ENCODE measurements at places on chromosomes 11 and 22.
A peak's percentile ranks its signal among the peaks of the same experiment; 100 is the strongest.

GRCh38 chr11:1196516-1197391 is 26.1 kb upstream of the MUC5B start:
- DNase-seq = no peak

DNA sequence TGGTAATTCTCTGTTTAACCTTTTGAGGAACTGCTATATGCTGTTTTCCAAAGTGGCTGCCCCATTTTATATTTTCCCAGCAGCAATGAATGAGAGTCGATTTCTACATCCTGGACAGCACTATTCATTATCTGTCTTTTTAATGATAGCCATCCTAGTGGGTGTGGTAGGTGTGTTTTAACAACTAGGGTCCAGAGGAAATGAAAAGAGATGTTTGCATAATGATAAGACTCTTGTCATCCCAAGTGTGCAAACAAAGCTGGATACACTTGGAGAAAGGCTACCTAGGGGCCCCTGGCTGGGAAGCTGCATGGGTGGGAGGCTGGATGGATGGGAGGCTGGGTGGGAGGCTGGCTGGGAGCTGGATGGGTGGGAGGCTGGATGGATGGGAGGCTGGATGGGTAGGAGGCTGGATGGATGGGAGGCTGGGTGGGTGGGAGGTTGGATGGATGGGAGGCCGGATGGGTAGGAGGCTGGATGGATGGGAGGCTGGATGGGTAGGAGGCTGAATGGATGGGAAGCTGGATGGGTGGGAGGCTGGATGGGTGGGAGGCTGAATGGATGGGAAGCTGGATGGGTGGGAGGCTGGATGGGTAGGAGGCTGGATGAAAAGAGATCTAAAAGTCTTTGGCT is 158.0 kb downstream of the DSCAML1 start:
- no peak for DNase-seq

- no peak for DNase-seq
Observed at GRCh38 chr22:44586351-44586990, 88.4 kb upstream of the RTL6 start.

GRCh38 chr11:88051396-88051795 is 123.8 kb downstream of the RAB38 start:
- DNase-seq = peak; percentile 41

DNA sequence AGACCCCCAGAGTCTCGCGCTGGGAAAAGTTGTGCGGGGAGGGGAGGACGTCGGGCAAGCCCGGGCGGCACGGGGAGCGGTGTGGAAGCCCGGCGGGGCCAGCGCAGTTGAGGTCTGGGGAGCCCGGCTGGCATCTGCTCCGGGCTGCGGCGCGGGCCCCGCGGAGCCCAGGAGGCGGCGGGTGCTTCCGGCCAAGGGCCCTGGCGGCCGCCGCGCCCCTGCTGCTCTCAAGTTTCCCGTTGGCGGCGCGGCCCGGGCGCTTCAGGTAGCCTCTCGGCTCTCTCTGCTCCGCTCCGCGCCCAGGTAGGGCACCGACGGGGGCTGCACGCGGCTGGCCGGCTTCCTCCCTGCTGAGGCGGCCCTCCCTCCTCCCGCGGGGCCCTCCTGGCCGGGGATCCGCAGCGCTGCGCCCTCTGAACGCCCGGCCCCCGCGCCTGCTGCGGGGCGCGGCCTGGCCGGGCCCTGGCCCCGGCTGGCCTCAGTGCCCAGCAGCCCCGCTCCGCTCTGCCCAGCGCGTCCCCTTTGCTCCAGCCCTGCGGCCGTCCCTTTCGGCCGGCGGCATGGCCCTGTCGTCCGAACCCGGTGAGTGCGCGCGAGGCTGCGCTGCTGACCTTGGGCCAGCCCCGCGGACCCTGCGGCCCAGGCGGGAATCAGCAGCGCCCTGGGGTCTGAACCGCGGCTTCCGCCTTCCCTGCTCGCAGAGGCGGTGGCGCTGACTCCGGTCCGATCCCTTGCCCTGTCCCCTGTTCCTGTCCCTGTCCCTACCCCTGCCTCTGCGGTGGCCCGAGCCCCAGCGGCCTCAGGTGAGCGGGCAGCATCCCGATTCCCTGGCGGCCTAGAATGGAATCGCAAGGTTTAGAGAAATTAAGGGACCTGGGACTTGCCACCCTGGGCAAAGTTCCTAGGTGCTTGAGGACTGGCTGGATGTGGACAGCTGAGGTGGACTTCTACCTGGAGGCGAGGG is 4.3 kb upstream of the AMPD3 start:
- DNase-seq = peak; percentile 41

GRCh38 chr11:61919705-61920631 is 2.6 kb upstream of the RAB3IL1 start:
- DNase-seq = no peak

GRCh38 chr11:113110046-113110445 is 148.8 kb downstream of the NCAM1 start:
- no peak for DNase-seq

GRCh38 chr11:34214961-34215805 is 109.8 kb downstream of the NAT10 start:
- DNase-seq = no peak

DNA sequence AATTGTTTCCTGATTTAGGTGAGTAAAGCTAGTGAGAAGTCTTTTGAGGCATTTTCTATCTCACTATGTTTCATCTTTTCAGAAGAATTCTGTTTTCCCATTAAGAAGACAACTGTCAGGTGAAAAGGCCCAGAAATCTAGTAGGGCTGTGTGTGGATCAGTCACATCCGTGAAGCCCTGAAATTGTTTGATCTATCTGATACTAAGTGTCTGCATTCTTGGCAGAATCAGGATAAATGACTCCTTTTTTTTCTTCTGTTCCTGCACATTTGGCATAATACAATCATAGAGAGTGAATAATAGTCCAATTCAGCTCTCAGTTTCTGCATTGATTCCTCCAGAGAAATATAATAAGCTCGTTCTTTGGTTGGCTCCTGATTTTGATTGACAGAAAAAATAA is 208.3 kb downstream of the NAV2 start:
- no peak for DNase-seq

GRCh38 chr11:93655581-93656255 is 5.8 kb upstream of the CEP295 start:
- no peak for DNase-seq

DNA sequence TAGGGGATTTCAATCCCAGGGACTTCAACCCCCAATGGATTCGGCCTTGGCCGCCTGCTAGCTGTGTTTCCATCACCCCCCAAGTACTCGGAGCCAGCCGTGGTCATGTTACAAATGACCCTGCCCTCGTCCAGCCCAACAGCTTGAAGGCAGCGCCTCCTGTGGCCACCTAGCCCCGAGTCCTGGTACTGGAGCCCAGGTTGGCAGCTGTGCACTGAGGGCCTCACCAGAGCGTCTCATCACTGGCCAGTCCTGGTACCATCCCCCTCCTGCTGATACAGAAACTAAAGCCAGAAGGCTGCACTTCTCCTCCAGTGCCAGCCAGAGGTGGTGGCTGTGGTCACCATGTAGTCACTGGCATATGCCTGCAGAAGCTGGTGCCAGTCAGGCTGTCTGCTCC is 44.9 kb upstream of the FADD start:
- peak; percentile 40 for DNase-seq

GRCh38 chr22:43099095-43099494 is 9.9 kb upstream of the TTLL1 start:
- DNase-seq = no peak

DNA sequence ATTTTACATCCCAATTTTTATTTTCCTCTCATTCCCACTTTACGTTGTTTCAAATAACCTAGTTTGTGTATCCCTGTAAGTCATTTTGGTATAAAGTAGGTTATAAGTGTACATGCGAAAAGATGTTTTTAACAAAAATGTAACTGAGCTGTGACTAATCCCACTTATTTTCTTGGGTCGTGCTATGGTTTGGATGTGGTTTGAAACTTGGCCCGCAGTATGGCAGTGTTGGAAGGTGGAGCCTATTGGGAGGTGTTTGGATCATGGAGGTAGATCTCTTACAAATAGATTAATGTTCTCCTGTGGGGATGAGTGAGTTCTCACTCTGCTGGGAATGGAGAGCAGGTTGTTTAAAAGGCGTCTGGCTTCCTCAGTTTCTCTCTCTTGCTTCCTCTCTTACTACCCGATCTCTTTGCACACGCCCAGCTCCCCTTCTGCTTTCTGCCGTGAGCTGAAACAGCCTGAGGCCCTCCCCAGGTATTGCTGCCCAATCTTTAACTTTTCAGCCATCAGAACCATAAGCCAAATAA is 7.2 kb downstream of the RPL27A start:
- DNase-seq = no peak

GRCh38 chr11:65651589-65652510 is 10.9 kb downstream of the RELA start:
- DNase-seq = peak; percentile 50

GRCh38 chr11:118895093-118896039 is 11.7 kb downstream of the CXCR5 start:
- DNase-seq = no peak

DNA sequence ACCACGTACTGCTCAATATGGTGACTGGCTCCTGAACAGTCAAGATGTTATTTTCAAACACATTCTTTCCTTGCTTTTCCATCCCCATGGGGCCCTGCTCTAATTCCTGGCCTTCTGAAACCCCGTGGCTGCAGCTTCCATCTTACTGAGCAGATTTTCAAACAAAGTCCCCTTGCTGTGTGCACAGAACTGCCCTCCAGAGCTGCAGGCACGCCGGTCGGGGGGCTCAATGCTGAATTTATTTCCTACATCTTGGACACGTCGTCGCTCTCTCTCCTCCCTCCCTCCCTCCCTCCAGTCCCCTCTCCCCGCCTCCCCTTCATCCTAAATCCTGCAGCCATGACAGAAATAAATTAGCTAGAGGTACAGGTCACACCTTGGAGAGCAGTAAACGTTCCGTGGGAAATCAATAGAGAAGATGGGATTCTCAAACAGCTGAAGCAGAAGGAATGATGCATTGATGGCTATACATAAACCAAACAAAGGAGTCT is 243.1 kb upstream of the BLID start:
- no peak for DNase-seq

DNA sequence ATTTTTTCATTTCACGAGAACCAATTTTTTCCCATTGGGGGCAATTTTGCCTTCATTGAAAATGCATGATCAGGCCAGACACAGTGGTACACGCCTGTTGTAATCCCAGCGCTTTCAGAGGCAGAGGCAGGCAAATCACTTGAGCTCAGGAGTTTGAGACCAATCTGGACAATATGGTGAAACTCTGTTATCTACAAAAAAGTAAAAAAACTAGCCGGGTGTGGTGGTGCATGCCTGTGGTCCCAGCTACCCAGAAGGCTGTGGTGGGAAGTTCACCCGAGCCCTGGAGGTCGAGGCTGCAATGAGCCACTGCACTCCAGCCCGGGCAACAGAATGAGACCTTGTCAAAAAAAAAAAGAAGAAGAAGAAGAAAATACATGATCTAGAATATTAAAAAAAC is 19.2 kb upstream of the UPK3A start:
- no peak for DNase-seq

GRCh38 chr11:20489948-20490347 is 102.4 kb downstream of the PRMT3 start:
- DNase-seq = no peak

DNA sequence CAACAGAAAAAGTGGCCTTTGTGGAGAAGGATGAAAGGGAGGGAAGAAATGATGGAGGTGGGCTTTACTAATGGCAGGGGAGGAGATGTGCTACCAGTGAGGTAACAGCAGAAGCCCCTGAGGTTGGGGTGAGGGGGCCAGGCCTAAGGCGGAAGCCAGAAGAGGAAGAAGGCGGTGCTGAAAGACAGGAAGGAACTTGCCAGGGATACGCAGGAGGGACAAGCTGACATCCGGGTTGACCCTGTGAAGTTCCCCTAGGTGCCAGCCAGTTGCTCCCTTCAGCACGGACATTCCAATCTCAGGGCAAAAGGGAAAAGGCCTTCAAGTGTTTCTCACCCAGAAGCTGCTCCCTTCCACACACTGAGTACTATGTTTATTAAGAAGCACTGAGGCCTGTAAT is 2.3 kb upstream of the TIRAP start:
- no peak for DNase-seq

DNA sequence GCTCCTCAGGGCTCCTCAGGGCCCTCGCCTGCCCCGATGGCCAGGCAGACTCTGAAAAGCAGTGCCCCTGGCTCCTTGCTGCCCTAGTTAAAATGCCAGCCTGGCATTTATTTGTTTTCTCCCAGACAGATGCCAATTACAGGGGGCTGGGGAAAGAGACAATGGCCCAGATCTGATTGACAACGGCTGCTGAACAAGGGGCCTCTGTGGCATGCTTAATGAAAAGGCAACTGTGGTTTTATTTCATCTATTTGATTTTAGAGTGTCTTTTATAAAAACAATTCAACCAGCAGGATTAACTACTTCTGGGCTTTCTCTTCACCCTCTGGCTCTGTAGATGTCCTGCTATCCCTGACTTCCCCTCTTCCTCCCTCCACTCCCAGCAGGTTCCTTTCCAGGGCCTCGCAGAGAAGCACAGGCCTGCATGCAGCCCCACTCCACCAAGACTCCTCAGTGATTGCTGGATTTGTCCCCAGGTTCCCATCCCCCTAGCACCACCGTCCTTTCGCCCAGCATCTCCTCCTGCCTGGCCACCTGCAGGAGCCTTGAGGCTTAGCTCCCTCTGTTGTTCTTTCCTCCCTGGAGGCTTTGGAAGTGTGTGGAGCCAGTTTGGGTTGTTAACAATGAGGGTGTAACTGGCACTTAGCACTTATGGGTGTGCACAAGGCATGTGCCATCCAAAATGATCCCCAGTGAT is 171.1 kb downstream of the TENM4 start:
- DNase-seq = no peak

GRCh38 chr11:102323542-102324251 is 6.4 kb downstream of the BIRC3 start:
- no peak for DNase-seq

- DNase-seq = no peak
Observed at GRCh38 chr11:91303749-91304148, 920.9 kb upstream of the FAT3 start.

GRCh38 chr11:116110356-116110755 is 606.1 kb upstream of the CADM1 start:
- DNase-seq = no peak

DNA sequence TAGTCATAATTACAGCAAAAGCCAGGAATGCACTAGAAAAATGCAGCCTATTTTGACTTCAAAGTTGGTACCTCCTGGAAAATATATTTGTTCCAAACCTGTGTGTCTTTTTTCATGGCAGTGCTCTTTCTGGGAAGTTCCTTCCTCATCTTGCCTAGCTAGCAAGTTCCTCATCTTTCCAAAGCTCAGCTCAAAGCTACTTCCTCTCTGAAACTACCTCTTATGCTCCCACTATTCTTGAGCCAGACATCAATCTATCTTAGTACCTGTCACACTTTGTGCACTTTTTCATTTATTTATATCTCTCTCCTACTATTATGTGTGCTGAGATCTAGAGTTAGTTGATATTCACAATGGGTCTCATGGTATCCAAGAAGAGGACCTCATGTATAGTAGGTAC is 191.6 kb upstream of the CCDC90B start:
- DNase-seq = no peak

DNA sequence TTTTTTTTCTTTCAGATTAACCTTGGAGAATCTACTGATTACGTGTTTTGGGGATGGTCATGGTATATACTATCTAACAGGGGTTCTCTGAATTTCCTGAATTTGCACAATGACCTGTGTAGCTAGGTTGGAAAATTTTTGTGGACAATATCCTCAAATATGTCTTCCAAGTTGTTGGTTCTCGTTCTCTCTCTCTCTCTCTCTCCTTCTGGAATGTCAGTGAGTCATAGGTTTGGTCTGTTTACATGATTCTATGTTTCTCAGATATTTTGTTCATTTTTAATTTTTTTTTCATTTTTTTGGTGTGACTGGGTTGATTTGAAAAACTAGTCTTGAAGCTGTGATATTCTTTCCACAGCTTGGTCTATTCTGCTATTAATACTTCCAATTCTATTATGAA is 604.0 kb upstream of the ANO3 start:
- no peak for DNase-seq

GRCh38 chr11:19705936-19706335 is 6.7 kb upstream of the NAV2 start:
- peak; percentile 63 for DNase-seq

- DNase-seq = peak; percentile 39
Observed at GRCh38 chr11:96105197-96105895, 181.4 kb upstream of the MTMR2 start.

Measured in dermis blood vessel endothelial cell (primary cell).